Stimulated activated CD8-positive, alpha-beta memory T cell treated with anti-CD3 and anti-CD28 coated beads, Interleukin-4, amount 100 ng/mL, for 1 hour (primary cell): ENCODE measurements at places on chromosomes 6 and 20.

DNA sequence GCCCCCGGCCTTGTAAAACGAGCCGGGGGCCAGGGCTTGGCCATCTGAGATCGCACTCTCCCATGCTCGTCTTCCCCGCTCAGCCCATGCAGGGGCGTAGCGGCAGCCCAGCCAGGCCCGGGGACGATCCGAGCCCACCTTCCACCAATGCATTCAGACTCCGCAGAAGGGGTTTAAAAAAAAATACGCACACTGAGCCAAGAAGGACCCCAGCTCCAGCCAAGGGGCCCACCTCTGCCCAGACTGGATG lies 320 bp downstream of the GSTA4 start:
- DNase-seq: peak; percentile 11

DNA sequence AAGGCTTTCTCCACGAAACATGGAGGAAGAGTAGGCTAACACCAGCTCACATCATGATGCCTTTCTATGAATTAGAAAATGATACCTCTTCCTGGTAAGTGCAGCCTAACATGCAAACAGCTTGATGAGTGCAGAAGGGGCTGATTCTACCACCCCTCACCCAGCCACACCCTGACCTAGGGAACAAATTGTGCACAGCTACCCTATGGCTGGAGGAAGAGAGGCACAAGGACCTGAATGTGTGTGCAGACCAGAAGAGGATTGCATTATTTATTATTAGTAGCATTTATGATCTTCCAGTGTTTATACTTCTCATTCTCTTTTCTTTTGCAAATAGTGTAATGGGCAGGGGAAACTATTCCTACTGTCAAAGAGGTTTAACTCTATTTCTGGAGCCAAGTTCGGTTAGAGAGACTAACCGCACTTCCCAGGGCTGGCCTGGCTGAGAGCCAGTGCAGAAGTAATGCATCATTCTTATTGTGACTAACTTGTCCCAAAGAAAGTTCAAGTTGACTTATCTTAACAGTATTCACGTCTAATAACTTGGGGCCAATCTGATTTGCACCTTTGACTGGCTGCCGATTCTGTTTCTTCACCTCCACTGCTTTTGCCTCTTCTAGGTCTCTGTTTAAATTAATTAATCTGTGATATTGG lies 237.5 kb downstream of the CD83 start:
- DNase-seq: no peak

- peak; percentile 11 for DNase-seq
These were observed 187.5 kb upstream of the PDE10A start for GRCh38 chr6:165850434-165851019.

DNA sequence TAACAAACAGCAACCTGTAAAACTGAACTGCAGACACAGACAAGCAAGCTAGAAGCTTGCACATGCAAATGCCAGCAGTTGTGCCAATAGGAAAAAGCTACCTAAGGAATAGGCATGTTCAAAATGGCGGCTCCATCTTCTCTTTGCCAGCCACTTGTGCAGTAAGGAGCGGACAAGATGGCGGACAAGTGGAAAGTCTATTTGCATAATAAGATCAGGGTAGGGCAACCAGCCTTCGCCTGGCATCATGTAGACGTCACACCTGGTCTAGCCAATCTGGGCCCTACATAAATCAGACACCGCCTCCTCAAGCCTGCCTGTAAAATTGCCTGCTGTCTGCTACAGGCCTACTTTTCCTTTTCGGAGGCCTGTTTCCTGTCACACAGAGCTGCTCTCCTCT lies 18.0 kb downstream of the C6orf52 start:
- no peak for DNase-seq

DNA sequence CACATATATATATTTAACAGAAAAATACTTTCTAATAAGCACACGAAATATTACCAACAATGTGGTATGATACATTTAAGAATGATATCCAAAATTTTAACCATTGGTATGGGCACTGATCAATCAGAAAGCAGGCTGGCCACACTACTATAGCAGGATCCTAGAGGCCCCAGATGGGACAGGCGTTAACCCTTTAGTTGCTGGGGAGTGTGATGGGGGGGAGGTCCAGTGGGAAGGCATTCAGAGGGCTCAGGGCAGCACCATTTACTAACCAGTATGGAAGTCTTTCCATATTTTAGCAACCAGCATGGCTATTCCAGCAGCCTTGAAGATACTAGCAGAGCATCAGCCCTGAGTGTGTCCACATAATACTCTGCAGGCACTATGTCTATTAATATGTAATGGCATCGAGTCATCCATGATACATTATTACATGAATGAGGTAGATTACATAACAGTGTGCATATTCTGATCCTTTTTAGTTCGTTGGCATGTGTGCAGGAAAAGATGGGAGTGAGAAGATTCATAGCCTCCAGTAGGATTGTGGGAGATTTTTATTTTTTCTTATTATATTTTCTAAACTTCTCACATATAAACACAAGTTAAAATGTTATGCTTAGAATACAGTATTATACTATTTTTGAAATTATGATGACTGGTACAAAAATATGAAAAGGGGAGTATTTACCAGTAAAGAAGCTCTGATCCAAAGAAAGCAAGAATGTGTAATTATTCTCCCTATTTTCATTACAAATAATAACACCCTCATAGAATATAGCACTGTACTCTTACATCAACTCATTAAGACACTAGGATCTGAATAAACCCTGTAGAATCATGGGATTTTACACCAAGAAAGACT lies 78.9 kb downstream of the FAM217A start:
- no peak for DNase-seq

DNA sequence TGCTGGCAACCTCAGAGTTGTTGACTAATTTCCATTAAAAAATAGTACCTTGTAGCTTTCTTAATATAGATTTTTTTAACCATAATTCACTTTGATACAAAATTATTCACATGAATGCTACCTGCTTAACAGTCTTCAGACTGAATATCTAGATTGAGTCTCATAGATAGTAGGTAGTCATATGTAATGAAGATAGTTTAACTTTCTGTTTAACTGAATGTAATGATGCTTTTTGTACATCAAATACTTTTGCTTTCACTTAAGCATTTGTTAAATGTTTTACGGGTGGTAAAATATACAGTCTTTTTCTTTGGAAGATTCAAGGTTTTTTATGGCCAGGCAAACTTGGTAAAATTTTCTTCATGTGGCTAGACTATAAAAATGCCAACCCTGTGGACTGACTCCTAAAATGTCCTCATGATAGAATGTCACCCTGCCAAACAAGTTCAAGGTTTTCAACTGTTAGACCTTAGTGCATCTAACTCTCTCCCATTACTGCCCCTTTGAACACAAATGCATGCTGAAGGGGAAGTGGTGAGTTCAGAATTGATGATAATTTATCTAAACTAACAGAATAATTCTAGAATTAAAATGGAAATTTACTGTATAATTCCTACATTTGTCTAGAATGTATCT lies 16.4 kb downstream of the TBPL1 start:
- DNase-seq: no peak

GRCh38 chr6:124983383-124984083 lies 21.3 kb downstream of the RNF217 start:
- no peak for DNase-seq

DNA sequence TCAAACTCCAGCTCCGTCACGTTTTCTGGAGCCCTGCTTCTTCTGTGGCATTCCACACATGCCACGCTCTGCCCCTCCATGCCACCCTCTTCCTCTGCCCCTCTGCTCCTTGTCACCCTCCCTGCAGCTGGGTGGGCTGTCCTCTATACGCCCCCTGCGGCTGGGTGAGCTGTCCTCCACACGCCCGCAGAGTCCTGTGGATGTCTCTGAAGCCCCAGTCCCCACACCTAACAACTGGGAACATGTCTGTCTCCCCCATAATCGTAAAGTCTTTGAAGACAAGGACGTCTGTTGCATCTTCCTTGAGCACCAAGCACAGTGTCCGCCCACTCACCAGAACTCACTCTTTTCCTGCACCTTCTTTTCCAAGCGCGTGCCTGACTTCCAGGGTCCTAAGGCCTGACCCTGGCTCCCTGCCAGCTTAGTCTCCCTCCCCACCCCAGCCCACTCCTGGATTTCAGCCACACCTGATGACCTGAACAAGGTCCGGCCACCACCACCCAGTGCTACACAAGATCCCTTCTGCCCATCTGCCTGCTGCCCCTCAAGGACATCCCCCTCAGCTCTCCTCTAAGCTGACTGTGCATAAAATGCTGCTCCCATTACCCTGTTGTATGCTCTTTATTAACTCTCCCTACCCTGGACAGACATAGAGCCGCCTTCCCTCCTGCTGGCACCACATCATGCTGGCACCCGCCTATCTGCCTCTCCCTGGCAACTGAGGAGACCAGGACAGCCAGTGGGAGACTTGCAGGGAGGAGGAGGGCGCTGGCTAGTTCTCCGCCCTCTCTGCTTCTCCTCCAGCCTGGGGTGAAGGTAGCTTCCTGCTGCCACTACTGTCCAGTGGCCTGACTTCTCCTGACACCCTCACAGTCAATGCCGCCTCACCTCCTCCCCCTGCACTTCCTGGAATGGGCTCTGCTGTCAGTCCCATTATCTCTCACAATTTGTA lies 10.7 kb upstream of the PRR18 start:
- no peak for DNase-seq

DNA sequence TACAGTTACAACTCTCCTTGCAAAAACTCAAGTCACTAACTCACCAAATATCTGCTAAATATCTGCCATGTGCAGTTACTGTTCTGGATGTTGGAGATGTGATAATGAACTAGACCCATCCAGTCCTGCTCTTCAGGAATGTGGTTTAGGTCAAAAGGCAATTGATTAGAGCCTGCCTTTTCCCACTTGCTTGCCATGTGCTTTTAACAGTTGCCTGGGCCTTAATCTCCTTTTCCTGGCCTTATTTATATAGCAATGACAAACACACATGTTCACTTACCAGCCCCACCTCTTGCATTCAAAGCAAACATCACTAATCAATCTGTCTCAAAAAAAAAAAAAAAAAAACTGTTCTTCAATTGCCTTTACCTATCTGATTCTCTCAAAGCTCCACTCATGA lies 199.2 kb downstream of the ZNF217 start:
- DNase-seq: no peak

DNA sequence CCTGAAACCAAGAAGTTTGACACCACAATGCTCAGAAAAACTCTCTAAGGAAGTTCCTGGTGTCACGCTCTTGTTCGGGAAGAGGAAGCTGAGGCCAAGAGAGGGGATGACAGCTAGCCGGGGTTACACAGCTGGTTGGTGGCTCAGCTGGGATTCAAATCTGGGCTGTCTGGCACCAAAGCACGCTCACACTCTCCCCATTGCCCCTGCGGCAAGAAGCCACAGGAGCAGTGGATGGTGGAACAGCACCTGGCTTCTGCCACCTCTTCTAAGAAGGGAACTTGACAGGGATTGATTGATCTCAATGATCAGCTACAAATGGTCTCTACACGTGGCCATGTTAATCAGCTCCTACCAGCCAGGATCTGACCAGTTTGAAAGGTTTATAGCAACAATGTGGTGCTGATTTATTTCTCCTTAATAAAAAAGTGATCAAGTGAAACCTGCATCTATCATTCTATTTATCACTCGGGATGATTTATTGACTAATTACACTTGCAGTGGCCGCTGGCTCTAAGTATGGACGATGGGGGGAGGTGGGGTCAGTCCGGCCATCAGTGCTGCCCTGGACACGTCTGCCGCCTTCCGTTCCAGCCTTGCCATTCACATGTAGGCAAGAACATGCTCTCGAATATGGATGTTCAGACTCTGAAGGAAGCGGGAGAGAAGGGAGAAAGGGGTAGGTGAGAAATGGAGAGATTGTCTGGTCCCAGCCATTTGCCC lies 71.9 kb upstream of the TOP1 start:
- DNase-seq: no peak

- no peak for DNase-seq
These were observed 223.7 kb downstream of the DLL1 start for GRCh38 chr6:170067181-170067641.

GRCh38 chr20:3621111-3621510 lies 42.1 kb downstream of the GFRA4 start:
- DNase-seq: no peak

GRCh38 chr6:112927641-112928320 lies 580.7 kb downstream of the RFPL4B start:
- no peak for DNase-seq

DNA sequence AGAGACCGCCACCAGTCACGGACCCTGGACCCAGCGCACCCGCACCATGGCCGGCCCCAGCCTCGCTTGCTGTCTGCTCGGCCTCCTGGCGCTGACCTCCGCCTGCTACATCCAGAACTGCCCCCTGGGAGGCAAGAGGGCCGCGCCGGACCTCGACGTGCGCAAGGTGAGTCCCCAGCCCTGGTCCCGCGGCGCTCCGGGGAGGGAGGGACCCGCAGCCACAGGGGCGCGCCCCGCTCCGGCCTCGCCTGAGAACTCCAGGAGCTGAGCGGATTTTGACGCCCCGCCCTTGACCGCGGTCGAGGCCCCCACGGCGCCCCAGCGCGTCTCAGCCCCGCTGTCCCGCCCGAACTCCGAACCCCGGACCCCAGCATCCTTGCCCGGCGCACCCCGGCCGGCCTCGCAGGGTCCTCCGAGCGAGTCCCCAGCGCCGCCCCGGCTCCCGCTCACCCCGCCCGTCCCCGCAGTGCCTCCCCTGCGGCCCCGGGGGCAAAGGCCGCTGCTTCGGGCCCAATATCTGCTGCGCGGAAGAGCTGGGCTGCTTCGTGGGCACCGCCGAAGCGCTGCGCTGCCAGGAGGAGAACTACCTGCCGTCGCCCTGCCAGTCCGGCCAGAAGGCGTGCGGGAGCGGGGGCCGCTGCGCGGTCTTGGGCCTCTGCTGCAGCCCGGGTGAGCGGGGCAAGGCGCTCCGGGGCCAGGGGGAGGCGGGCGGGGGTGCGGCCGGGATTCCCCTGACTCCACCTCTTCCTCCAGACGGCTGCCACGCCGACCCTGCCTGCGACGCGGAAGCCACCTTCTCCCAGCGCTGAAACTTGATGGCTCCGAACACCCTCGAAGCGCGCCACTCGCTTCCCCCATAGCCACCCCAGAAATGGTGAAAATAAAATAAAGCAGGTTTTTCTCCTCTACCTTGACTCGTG lies at the start of gene OXT:
Gene OXT, plus strand, starts transcription at position 11 of the 920 bp plus-strand sequence. Its CDS starts 36 bp downstream, at position 47.
- DNase-seq: peak; percentile 38

DNA sequence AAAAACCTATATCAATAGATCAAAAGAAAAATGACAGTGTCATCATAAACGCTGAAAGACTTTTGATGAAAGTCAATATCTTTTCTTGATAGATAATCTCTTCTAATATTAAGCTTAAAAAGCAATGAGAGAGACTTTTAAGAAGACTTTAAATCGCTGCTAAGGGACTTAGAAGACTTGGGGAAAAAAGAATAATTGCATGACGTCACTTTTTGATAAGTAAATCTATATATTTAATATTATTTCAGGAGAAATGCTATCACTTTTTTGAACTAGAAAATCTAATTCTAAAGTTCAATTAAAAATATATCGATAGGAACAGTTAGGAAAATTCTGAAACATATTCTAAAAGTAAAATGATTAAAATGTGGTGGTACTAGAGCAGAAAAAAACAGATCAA lies 78.7 kb upstream of the TSHZ2 start:
- DNase-seq: no peak

- DNase-seq: no peak
These were observed 73.6 kb upstream of the BHLHE23 start for GRCh38 chr20:63080411-63080810.
